Right hindlimb (tissue), 1 donor: ENCODE measurements at places on chromosomes 5 and 9.

- no peak for DNase-seq
These were observed 108.8 kb upstream of the MVB12B start for GRCh38 chr9:126217797-126218196.

DNA sequence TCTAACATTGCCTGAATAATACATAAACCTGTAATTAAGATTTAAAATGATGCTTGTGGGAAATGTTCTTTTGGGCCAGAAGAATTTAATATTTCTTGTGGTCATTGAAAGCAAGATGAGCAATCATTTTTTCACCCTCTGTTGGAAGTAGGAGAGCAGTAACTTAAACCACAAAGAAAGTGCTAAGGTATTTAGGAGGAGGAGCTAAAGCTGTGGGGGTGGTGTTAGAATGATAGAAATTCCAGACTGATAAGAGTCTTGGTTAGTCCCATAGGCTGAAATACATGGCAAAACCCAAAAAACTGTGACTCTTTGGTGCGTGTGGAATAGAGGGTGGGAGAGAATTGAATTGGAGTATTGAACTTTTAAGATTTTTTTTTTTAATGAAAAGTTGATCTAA is 247.0 kb downstream of the YTHDC2 start:
- no peak for DNase-seq

GRCh38 chr5:72191404-72191803 is 84.1 kb downstream of the MAP1B start:
- no peak for DNase-seq

DNA sequence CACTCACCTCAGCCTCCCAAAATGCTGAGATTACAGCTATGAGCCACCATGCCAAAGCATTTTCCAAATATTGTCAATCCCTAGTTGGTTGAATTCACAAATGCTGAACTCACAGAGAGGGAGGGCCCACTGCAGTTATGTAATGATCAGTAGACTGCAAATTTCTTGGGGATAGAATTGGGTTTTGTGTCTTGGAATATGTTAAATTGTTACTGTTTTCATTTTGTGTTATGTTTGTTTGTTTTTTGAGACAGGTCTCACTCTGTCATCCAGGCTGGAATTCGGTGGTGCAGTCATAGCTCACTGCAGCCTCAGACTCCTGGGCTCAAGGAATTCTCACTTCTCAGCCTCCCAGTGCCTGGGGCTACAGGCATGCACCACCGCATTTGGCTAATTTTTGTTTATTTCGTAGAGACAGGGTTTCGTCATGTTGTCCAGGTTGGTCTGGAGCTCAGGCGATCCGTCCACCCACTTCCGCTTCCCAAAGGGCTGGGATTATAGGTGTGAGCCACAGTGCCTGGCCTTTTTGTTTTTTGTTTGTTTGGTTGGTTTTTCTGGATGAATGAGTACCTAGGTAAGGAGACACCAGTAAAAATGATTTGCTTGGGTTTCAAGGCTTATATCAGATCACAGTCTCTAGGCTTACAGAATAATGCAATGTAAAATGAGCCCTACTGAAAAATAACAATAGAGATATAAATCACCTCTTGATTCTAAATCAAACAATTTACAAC is 31.5 kb upstream of the LMNB1 start:
- no peak for DNase-seq

DNA sequence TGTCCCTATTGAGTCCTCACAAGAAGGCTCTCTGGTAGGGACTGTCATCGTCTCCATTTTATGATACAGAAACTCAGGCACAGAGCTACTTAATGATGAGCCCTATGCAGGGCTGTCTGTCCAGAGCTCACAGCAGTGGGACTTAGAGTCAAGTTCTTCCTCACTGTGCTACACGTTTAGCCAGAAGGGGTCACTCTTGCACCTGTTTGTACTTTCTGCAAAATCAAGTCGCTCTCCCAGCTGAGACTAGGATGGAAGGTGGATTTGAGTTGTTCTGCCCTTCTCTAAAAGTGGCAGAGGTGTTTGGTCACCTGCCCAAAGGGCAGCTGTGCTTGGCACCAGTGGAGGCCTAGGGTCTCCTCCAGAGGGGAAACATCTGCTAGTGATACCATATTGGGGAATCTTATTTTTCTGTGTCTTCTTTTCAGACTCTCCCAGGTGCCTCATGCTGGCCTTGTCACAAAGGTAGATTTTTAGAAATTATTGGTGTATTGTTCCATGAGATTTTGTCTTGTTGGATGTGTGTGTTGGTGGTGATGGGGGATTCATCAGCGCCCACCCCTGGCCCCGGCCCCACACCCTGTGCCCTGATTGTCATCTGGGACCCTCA is 104.2 kb downstream of the PPARGC1B start:
- peak; percentile 74 for DNase-seq
